Caki2 (cell line): ENCODE measurements at places on chromosomes 5 and 9. TPM values are rescaled to one million over a fixed set of nuclear protein-coding genes. Genes with fewer than 3 reads are reported as not detected.

The NR2F1 gene
- 0.37 TPM in 1 of 2 replicates, not detected in the other for total RNA-seq

DNA sequence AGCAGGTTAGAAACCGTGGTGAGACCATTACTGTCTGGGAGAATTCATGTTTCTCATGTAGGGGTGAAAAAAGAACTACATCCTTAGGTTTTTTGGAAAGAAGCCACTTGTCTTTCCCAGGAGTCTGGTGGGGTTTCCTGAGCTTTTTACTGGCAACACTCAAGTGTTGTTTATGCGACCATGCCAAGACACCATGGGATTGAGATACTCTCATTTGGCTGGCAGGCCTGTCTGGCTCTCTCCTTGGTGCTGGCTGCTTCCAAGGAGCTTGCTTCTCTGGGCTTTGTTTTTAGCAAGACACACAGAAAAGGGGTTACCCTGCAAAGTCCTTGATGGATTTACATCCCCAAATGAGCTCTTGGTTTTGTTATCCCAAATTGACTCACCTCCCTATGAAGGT is 80.9 kb upstream of the ISL1 start:
- no peak for DNase-seq

DNA sequence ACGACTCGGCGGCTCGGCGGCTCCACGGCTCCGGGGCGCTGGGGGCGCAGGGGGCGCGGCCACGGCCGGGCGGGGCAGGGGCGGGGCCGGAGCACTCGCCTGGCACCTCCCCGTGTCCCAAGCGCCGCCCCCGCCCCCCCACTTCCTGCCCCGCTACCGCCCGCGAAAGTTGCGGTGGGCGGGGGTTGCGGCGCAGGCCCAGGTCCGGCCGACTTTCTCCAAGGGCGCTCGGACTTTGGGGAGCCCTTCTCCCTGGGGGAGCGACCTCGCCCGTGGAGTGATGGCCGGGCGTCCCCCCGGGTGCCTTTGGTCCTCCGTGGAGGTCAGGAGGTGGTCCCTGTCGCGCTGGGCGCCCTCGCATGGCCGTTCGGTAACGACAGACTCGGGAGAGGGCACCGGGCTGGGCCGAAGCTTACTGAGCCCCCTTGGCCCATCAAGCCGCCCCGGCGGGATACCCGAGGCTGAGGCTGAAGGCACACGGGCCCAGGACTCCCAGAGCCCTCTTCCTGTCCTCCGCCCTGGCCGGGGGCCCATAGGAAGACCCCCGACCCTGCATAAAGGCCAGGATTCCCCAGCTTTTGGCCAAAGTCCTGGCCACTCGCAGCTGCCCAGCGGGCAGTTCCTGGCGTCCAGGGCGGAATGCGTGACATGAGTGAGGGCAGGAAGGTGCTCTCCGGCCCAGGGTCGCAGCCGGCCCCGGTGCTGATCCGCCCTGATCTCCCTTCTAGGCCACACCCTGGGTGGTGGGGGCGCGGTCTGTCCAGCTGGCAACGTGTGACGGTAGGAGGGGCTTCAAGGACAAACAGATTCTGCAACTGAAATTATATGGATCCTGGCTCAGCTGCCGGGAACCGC is 883 bp upstream of the VAV2 start:
- DNase-seq: peak; percentile 83

GRCh38 chr9:108182950-108183381 is 672.8 kb downstream of the ACTL7B start:
- DNase-seq: peak; percentile 49

DNA sequence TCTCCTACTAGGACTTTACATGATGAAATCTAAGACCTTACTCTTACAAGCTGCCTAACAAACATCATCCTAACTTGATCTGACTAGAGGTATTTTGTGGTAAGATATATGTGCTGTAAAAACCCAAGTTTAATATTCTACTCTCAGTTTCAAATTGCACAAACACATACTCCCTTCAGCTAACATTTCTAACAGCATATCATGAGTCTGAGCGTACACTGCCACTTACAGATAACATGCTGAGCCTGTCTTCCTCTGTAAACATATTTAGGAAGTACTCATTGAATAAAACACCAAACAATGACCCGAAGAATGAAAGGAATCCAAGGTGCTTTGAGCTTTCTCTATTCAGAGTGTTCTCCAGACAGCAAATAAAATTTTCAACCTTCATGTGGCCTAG is 7.9 kb upstream of the ESM1 start:
- DNase-seq: no peak

- no peak for DNase-seq
These were observed 31.7 kb downstream of the FUBP3 start for GRCh38 chr9:130610862-130611707.

- DNase-seq: no peak
These were observed 30.4 kb downstream of the GABBR2 start for GRCh38 chr9:98678244-98678842.

The STKLD1 gene
- total RNA-seq: 0.17 TPM in 1 of 2 replicates, not detected in the other

The ZDHHC11 gene
- total RNA-seq: 1.2 and 2.2 TPM in 2 replicates

DNA sequence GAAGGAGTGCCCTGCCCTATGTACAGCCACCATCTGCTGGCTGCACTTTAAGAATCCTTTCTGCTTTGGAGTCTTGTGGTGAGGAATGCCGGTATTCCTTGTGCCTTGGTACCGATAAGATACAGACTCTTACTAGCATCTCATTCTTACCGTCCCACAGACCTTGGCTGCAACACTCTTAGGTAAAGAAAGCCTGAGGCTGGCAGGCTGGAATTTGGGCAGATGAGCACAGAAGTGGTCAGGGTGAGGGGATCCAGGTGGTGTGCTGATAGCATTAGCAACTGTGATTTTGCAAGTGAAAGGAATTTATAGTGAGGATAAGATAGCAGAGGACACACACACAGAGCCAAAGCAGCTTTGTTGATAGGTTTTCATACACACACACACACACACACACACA is 198.1 kb downstream of the ENC1 start:
- DNase-seq: no peak

The ELAVL2 gene
- 0.35 and 0.74 TPM in 2 replicates for total RNA-seq

The EGR1 gene
- total RNA-seq: 0.75 and 1.0 TPM in 2 replicates

DNA sequence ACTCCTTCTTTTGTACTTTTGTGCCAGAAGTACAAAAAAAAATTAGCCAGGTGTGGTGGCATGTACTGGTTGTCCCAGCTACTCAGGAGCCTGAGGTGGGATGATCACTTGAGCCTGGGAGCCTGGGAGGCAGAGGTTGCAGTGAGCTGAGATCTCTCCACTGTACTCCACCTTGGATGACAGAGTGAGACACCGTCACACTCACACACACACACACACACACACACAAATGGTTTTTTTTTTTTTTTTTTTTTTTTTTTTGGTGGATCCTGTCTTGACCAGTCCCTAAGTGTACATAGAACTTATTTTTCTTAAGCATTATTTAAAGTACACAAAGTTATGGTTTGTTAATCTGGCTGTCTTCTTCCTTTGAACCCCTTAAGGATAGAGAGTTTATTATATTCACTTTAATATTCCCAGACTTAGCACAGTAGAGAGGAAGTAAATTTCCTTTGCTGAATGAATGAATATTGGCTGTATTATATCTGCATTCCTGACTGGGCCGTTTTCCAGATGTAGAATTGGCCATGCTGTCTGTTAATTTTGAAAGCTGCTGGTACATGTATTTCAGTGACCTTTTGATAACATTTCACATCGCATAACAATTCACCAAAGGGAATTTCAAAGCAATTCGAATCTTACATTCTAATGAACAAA is 429.0 kb upstream of the ZNF608 start:
- no peak for DNase-seq

The PAEP gene
- total RNA-seq: not detected in 2 replicates

GRCh38 chr5:67090593-67090992 is 106.0 kb downstream of the CD180 start:
- DNase-seq: no peak

- no peak for DNase-seq
These were observed 10.7 kb downstream of the PRRT1B start for GRCh38 chr9:131555841-131556673.

DNA sequence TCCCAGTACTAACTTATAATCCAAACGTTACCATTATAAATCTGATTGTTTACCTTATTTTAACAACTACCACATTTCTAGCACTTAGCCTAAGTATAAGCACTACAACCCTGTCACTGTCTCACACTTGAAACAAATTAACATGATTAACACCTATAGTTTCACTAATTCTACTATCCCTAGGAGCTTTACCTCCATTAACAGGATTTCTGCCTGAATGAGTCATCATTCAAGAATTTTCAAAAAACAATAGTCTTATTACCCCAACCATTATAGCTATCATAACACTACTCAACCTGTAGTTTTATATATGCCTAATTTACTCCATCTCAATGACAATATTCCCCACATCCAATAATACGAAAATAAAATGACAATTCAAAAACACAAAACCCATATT is 89.6 kb downstream of the INSL6 start:
- DNase-seq: no peak

The TICAM2 gene
- 0.72 TPM in 1 of 2 replicates, not detected in the other for total RNA-seq

The MYMK gene
- not detected in 2 replicates for total RNA-seq

GRCh38 chr9:13186091-13186490 is 93.4 kb downstream of the MPDZ start:
- DNase-seq: no peak

DNA sequence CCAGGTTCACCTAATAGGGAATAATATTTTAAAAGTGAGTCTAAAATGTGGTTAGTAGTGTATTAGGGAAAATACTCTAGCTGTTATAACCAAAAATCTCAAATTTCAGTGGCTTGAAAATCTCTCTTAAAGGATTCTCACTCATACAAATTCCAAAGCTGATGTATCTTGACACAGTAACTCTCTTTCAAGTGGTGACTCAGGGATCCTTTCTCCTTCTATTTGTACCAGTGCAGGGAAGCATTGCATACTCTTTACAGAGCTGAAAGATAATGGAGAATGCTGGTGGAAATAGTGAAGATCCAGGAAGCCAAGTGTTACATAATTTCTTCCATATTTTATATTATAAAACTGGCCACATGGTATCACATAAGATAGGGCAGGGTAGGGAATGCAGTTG is 560.2 kb upstream of the CDH9 start:
- DNase-seq: no peak

DNA sequence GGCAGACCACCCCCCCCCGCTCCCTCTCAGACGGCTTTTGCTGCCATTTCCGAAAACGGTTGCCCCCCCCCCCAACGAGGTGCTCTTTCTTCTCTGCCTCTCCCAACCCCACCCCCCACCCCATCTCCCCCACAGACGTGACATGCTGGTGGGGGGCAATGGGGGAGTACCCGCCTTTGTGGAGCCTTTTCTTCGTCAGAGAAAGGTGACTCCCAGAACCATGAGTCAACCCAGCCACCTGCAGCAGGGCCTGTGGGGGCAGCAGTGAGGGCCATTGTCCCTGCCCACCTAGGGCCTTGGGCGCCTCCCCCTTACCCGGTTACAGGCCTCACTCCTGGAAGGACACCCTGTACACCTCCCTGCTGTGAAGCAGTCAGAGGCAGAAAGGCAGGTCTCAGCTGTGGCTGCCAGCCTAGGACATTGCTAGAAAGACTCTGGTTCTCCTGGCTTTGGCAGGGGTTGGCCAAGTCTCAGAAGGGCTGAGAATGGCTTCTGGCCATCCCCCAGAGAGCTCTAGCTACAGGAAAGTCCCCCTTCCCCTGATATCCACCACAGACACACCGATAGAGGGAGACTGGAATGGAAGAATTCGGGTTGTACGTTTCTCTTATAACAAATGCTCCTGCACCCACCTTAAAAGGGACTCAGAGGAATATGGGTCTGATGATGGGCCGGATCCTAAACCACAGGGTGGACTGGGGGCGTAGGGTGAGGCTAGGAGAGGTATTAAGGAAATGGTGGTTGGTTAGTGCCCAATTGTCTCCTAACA is 2.2 kb downstream of the DNAJB5 start:
- no peak for DNase-seq

GRCh38 chr5:103207653-103208052 is 50.9 kb upstream of the MACIR start:
- DNase-seq: no peak

DNA sequence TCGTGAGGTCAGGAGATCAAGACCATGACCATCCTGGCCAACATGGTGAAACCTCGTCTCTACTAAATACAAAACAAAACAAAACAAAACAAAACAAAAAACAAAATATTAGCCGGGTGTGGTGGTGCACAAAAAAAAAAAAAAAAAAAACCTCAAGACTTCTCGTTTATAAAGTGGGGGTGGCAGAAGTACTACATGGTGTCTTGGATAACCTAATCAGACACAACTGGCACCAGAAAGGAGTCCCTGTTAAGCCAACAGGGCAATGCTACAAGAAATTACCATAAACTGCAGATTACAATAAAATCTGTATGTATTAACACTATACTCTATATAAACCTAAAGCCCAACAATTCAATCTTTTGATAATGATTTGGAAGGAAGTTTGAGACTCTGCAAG is 50.0 kb downstream of the SERINC5 start:
- no peak for DNase-seq

DNA sequence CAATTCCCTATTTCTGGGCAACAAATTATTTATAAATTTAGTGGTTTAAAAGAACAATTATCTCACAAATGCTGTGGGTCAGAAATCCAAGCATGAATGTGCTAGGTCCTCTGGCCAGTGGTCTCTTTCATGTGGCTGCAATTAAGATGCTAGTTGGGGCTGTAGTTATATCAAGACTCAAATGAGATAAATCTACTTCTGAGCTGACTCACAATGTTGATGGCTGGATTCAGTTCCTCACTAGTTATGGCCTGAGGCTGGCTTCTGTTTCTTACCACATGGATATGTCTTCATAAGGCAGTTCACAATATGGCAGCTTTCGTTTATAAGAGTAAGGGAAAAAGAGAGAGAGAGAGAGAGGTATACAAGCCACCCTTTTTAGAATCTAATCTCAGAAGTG is 717.0 kb downstream of the PRELID2 start:
- DNase-seq: no peak

DNA sequence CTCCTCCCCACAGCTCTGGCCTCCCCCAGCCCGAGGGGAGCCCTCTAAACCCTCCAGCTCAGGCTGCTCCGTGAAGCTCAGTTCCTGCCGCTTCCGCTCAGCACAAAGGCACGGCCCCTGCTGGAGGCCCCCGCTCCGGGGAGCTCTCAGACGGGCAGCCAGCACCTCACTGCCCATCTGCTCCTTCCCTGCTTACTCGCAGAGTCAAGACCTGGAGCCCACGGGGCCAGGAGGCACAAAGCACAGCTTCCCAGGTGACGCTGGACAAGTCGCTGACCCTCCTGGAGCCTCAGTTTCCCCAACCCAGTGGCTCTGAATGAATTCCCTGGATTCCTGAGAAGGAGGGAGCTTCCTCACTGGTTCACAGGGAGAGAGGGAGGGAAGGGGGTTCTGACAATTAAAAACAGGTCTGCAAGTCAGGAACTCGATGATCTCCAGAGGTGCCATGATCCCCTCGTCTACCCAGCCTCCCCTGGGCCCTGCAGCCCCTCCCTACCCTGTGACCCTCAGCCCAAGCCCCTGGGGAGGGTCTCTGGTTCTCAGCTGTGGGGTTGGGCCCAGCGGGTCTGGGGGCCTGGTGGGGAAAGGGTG is 36.2 kb downstream of the VAV2 start:
- no peak for DNase-seq
